ENCODE measurements at places on chromosomes 1 and 21.
A peak's percentile ranks its signal among the peaks of the same experiment; 100 is the strongest.

DNA sequence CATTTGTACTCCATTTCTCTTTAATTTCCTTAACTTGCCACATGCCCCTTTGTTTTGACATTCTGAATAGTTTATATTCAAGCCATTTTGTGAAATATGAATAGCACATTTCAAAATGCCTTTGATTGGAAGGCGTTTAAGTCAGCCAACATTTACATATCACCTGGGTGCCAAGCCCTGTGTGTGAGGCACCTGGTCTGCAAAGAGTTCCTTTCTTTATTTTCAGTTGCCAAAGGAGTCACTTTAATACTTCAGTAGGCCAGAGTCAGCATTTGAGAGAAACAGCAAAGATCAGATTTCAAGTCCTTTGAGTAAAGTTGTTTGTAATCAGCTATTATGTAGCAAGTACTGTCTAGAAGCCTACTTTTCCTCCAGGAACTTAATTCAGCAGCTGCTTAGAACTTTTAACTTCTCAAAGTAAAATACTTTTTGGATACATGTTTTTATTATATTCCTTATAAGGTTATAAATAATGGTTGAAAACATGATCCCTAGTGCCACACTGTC, 70.8 kb downstream of the DTL start:
- DNase-seq = no peak

GRCh38 chr1:116931016-116931918, 21.6 kb downstream of the PTGFRN start:
- DNase-seq = no peak

GRCh38 chr1:222079566-222079965, 337.7 kb upstream of the DUSP10 start:
- no peak for DNase-seq

- DNase-seq = no peak
Observed at GRCh38 chr1:156471496-156472490, 28.8 kb downstream of the MEF2D start.

- no peak for DNase-seq
Observed at GRCh38 chr21:31141389-31142000, 103.2 kb upstream of the KRTAP19-8 start.

GRCh38 chr1:66305927-66306326, 228.0 kb upstream of the SGIP1 start:
- DNase-seq = no peak

- DNase-seq = no peak
Observed at GRCh38 chr1:1429671-1430073, 5.8 kb upstream of the VWA1 start.

DNA sequence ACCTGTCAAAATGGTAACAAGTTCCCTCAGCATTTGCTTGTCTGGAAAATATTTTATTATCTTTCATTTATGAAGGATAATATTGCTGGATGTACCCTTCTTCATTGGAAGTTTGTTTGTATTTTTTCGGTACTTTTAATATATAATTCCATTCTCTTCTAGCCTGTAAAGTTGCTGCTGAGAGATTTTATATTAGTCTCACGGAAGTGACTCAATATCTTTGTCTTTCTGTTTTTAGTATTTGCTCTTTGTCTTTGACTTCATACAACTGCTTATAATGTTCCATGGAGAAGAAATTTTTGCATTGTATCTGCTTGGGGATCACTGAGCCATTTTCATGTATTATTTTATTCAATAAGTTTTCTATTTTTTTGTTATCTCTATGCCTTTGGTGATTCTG, 1777.5 kb downstream of the BRINP3 start:
- no peak for DNase-seq

DNA sequence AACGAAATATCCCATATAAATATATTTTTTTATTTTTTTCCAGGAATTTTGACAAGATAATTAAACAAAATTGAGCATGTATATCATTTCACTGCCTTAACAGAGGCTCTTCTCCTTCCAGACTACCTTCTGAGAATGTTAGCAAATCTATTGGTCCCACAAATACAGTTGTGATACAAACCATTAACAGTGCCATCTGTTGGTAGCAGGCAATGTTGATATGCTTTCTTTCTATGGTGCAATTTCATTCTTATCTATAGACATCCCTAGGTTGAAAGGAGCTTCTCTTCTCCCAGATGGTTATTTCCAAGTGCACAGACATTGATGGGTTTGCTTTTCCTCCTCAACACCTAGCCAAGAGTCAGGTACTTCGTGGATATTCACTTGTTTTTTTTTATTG, 303.6 kb downstream of the USH2A start:
- DNase-seq = peak; percentile 29

GRCh38 chr1:40392221-40392620, 18.7 kb downstream of the SMAP2 start:
- DNase-seq = peak; percentile 94

GRCh38 chr1:236063919-236064673, 794 bp downstream of the NID1 start:
- DNase-seq = peak; percentile 82

- DNase-seq = no peak
Observed at GRCh38 chr1:163401211-163401610, 79.5 kb downstream of the NUF2 start.

DNA sequence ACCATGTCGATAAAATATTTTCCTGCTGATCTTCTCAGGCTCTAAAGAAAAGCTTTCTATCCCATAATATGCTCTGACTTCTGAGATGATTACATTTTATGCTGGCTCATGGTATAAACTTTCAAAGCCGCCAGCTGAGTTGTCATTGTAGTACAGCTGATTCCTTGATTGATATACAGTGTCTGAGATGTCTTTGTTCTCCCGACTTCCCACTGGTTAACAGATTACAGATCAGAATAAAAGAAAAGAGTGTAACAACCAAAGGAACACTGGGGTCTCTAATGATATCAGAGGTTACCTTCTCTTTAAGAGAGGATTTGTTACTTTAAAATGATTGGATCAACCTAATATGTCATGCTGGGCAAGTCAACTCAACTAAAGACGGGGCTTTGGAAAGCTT, 485.4 kb upstream of the LRRC7 start:
- no peak for DNase-seq

DNA sequence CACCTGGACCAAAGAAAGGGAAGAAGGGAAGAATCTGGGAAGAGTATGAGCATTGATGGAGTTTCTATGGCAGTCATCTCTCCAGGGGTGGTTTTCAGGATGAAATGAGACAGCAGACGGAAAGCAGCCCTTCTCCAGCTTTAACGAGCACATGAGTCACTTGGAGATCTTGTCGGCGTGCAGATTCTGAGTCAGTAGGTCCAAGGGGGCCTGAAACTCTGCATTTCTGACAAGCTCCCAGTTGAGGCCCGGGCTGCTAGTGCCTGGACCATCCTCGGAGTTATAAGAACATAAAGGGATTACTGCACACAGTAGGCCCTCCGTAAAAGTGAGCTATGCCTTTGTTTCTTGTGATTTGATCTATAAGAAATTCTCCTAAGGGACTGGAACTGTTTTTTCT, 17.6 kb downstream of the HSPG2 start:
- DNase-seq = peak; percentile 81

GRCh38 chr1:76677416-76678405, 189.6 kb upstream of the ST6GALNAC5 start:
- DNase-seq = no peak

DNA sequence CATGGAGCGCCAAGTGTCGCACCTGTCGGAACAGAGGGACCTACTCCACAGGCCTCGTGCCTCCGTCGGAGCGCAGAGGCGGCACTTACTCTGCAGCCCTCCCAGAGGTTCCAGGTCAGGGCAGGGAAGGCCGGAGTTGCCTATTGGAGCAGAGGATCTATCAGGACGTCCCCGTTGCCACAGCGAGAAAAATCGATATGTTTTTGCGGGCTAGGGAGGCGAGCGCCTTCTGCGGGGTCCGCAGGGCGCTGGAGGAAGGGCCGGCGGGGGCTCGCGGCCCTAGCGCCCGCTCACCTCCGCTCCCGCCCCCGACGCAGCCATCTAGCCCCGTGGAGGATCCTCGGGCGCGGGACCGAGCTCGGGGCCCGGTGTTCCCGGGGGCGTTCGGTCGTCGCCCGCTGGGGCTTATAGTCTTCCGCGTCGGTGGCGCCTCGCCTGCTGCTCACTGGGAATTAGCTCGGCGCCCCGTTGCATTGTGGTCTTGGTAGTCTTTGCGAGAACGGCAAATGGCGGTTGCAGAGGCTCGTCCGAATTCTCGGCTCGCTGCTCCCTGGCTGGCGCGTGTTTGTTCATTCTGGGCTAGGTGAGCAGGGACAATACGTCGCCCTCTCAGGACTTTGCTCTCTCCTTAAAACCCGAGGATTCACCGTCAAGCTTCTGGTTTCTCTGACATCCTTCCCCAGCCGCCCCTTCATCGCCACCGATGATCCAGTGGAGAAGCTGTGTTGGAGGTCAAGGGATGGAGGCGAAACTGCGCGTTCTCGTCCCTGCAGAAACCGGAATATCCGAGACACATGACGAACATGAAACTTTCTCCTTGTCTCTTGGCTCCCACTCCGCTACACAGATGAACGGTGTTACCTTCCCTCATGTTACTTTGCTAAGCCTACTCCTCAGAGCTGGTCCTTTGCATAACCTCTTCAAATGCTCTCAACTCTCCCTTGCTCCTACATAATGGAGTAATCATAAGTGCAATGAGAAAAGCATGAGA, at the start of gene JTB:
JTB (minus strand) TSS at position 425 of the 991 bp plus-strand sequence; CDS start at position 3, 422 bp downstream.
- DNase-seq = peak; percentile 74

DNA sequence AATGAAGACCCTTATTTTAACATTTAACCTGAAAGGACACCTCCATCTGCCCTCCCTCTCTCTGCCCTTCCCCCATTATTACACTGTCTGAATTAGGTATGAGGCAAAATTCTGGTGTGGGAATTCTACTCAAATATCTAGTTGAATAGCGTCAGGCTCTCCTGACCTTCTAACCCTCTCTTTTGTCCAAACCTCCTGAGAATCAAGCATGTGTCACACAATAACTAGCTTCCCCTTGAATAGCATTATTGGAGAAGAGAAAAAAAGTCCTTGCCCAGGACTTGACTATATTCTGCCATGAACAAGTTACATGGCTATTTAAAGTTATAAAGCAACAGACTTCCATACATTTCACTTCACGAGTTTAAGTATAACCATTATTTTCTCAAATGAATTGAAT, 35.5 kb downstream of the USH2A start:
- DNase-seq = no peak

DNA sequence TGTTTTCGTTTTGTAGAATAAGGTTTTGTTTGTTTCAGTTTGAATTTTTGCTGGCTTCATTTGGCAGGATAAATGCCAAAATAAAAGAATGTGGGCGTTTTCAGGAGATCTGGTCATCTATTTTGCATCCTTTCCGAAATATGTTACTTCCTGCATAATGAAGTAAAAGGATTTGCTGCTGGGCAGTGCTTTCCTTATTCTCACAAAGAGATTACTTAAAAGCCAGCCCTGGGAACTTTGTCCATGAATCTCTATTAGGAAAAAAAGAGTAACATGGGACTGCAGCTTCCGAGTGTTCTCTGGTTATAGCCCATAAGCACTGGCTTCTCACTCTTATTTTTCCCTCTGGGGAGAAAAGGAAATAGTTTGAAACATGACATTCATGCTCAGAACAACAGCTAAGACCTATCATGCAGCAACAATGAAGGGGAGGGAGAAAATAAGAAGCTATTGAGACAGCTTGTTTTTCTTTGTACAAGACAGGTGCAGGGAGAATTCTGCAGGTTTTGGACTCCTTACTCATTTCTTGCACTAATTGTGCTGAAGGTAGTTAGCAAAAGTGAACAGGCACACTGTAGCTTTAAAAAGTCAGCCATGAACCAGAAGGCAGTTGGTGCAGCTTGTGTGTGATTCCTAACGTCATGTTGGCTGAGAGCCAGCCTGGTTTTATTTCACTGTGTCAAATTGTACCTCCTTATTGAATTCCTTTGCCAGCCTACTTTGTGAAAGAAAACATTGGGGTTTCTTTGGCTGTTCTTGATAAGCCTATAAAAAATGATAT, at the start of gene SAMD13:
SAMD13 (plus strand) TSS at position 705 of the 781 bp plus-strand sequence. CDS start 1,527 bp downstream, outside the sequence.
- peak; percentile 45 for DNase-seq

DNA sequence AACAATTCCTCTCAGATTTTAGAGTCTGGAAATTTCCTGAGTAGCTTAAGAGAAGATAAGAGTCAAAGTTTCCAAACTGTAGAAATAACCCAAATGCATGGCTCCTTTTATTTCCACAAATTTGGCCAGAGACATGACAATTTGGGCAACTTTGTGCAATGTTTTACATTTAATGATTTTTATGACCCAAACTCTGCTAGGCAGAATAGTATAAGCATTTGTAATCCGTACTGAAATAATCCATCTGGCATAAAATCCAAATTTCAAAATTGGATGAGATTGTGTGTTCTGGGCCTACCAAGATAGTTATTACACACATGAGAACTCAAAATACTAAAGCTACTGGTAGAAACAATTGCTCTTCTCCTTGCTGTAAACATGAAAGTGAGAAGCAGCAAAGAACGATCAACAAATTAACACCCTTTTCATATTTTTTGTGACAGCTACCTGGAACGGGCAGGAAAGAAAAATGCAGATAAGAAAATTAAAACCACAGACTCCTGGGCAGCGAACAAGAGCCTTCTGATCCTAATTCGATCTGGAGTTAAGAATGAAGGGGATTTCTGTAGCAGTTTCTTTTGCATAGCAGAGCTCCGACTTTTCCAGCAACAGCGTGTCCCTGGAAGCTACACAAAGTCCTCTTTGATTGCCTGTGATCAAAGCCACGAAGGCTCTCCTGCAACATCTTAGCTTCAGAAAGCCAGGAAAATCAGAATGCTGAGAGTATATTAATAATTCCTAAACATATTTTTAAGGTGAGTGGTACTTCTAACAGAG, 191.2 kb downstream of the GRIK1 start:
- DNase-seq = no peak

DNA sequence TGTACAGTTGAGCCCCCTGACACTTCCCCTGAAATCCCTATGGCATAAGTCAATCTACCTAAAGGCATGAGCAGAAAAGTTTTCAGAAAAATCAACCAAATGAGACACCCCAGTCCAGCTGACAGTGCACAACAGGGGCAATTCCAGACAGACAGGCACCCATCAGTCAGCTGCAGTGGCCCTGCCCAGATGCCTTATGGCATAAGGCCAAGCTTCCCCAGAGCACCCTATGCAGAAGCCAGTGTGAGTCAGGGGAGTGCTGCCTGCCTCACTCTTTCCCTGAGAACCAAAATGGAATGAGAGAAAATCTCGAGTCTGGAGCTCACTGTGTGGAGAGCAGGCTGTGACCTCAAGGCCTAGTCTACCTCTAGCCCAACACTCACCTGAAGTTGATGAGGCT, 38.1 kb downstream of the MRAP start:
- peak; percentile 51 for DNase-seq

DNA sequence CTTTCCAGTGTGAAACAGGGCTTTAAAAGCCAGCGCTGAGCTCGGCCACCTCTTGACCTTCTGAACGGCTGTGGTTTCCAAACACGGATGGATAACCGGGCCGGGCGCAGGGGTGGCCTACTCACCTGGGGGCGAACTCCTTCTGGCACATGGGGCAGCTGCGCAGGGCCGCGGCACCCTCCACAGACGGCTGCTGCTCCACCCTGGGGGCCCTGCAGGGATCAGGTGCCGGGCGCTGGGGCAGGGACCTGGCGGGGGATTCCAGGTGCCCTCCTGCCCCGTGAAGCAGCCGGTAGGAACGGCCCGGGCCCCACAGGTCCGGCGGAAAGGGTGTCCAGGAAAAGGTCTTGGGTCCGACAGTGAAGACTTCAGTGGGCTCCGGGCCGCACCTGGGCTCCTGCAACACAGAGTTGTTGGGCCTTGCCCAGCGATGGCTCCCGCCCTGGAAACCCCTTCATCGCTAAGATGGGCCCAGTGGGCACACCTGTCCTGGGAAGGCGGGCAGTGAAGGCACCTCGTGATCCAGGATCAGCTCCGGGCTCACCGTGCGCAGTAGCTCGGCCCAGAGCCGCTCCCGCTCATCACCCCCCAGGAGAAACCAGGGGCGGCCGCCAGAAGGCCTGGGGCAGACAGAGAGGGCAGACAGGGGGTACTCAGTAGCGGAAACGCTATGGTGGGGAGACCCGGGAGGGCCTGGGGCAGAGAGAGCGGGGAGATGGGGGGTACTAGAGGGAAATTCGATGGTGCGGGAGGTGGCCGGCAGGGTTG, 874 bp downstream of the FAAP20 start:
- DNase-seq = no peak
